ENCODE measurements at places on chromosomes 5 and 9.

DNA sequence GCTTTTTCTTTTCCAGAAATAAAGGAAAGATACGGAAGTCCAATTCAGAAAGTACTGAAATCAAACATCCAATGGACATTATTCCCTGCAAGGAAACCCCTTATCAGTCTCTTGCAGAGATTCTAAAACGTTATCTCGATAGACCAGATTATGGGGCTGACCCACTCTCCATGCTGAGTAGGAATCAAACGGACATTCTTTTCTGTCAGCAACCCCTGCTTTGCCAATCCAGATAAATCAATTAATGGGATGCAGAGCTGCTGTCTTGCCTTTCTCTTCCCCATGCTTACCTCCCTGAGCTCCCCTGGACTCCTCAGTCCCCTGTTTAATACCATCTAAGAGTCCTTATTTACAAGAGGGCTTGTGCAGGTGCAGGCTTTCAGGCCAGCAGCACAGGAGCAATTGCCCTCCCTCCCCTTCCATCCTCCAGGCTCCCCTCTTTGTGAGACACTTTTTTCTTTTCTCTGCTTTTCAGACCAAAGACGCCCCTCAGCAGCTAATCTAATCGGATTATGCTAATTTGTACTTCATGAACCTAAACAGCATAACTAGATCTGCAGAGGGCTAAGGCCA lies 14.2 kb downstream of the TAL2 start:
- DNase-seq: no peak

GRCh38 chr5:94432499-94432898 lies 185.9 kb downstream of the KIAA0825 start:
- peak; percentile 14 for DNase-seq

GRCh38 chr9:121333950-121334773 lies 35.9 kb downstream of the STOM start:
- no peak for DNase-seq

DNA sequence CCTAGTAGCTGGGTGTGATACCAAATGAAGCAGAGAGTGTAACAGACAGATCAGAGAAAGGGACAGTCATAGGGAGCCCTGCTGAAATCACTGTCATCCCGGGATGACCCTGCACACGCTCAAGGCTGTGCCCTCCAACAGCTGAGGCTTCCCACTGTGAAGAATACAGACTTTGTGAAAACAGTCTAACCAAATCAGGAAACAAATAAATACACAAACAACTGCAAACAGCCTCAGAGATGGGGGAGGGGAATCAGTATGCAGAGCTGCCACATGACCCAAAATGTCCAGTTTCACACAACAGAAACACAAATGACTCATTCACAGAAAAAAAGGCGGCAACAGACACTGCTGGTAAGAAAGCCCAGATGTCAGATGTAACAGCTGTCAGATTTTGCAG lies 101.9 kb downstream of the ADAMTS2 start:
- peak; percentile 38 for DNase-seq
